Stimulated activated CD4-positive, alpha-beta T cell treated with anti-CD3 and anti-CD28 coated beads, Interleukin-4, amount 100 ng/mL, for 48 hours (primary cell): ENCODE measurements at places on chromosomes 6 and 20.
A peak's percentile ranks its signal among the peaks of the same experiment; 100 is the strongest.

DNA sequence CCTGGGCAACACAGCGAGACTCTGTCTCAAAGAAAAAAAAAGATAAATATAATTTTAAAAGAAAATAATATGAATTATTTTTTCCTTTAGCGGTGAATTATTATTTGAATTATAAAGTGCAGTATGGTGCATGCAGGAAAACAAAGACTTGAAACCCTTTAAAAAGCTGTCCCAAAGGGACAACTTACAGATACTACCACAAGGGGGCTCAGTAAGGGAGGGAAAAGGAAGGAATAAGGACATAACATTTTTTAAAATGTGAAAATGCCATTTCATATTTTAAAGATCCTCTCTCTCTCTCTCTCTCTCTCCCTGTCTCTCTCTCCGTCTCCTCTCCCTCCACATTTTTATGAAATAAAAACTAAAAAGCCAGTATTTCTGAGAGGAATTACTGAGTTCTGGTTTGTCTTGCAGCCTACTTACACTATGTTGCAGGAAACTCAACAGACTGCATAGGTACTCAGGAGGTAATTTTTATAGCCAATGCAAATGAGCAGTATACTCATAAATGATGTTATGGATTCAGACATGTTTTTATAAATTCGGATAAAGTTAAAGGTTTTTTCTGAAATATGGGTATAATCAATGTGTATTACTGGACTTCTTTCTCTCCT is 455.0 kb upstream of the GJE1 start:
- no peak for DNase-seq

DNA sequence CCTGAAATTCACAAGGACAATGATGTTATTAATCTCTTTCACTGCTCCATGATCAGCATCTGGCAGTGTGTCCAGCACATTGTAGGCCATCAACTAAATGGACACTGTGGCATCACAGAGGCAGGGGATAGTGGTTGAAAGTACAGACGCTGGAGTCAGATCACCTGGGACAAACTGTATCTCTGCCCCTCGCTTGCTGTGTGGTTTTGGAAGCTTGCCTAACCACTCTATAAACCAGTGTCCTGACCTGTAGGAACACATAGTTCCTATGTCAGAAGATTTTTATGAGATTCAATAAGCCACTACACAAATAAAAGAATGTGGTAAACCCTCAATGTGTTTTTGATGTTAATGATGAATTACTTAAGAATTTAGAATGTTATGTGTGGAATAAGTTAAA is 219.3 kb upstream of the RNF217 start:
- no peak for DNase-seq

DNA sequence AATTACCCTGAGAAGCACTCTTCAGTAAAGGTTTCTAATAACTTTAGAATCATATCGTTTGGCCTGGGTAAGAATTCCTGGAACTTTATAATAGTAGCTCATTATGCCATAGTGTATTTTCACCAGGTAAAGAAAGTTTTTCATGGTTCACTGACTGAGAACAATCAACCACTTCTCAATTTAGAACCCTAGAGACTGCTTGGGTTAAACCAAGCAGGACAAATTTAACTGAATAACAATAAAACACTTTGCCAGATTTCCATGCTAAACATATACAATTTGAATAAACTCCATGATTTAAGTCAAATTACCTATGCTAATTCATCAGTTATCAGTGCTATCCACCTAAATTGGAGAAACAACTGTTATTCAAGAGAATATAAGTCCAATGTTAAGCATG is 99.4 kb downstream of the PLG start:
- DNase-seq, result no peak

- DNase-seq, result no peak
Measured at GRCh38 chr6:130882370-130882769, 55.2 kb downstream of the SMLR1 start.

GRCh38 chr6:100185615-100186014 is 191.6 kb upstream of the MCHR2 start:
- DNase-seq, result no peak

DNA sequence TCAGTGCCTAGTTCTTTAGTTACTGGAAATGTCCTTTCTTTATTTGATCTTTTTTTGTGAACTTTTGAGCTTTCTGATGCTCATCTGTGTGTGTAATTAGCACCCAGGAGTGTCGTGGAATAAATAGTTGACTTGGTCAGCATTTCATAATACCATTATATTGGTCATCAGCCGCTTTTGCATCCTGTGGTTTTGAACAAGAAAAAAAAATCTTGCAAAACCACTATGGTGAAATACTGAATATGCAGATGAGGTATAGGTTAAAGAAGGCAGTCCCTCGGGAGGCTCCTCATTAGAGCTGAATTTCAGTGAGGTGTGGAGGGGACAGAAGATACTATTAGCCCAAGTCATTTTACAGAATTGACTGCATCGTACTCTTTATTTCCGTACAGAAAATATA is 90.1 kb downstream of the FOXO3 start:
- no peak for DNase-seq

- peak; percentile 17 for DNase-seq
Measured at GRCh38 chr6:15184441-15184861, 61.4 kb upstream of the JARID2 start.

DNA sequence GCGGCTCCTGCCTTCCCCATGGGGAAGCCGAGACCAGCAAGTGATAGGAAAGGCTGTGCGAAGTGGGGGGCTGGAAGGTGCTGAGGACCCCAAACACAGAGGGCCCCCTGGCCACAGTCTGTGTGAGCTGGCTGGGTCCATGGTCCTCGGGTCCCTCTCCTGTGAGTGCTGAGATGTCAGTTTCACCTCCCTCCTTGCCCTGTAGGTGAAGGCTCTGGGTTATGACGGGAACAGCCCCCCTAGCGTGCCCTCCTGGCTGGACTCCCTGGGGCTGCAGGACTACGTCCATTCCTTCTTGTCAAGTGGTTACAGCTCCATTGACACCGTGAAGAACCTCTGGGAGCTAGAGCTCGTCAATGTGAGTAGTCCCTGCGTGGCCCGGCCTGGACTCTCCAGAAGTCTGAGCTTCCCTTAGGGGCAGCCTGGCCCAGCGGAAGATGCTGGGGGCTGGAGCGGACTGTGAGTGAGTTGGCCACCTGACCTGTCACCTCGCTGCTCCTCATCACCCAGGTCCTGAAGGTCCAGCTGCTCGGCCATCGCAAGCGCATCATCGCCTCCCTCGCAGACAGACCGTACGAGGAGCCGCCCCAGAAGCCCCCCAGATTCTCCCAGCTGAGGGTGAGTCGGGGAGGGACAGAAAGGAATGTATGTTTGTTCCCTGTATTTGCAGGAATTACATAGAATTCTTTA is 61.7 kb downstream of the TCP11 start:
- DNase-seq, result no peak

DNA sequence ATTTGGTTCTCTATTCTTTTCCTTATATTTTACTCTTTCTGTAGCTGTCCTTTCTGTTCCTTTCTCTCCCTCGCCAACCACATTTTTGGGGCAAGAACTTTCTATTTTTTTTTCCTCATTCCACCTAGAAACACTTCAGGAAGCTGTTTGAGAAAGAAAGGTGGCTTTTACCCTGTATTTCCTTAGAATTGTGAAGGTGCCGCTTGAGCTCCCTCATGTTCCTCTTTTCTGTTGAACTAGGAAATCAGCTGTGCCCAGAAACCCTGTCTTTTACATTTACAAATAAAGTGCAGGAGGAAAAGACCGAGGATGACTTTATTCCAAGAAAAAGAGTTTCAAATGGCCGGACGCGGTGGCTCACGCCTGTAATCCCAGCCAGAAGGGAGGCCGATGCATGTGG is 38.2 kb downstream of the OR2B2 start:
- no peak for DNase-seq

DNA sequence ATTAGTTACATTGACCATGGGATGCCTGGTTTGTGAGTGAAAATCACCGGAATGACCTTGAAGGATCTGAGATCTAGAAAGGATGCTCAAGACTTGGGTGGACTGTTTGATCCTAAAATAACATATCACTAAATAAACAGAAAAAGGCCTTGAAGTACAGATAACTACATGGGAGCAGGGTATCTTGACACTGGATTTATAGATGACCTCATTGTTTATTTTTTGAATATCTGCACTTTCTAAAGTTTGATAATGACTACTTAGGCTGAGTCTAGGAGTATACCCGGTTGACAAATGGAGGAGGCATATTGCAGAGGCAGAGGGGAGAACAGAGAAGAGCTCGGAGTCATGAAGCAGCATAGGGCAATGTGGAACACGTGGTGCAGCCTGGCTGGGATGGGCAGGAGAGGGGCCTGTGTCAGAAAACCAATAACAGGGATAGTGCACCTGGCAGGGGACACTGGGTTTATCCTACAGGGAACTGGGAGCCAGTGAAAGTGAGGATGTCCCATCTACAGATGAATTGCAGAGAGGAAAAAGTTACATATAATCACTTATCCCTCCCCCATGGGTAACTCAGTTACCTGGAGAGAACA is 50.3 kb downstream of the PLAGL1 start:
- no peak for DNase-seq

DNA sequence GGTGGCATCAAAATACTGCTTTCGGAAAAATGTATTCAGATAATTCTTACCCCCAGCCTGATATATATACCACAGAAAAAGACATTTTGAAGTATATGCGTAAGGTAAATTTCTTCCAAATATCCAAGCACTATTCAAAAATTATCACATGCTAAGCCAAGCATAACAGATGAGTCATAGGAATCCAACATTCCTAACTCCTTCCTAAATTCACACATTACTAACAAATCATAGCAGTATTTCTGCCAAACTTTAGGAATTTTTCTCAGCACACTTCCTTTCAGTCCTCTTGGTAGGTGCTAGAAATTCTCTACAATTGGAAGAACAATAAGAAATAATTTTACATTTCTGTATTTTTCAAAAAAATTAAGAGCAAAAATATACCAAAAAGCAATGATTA is 417.5 kb downstream of the EYS start:
- DNase-seq, result no peak

- no peak for DNase-seq
Measured at GRCh38 chr20:6530779-6531315, 236.6 kb upstream of the BMP2 start.

DNA sequence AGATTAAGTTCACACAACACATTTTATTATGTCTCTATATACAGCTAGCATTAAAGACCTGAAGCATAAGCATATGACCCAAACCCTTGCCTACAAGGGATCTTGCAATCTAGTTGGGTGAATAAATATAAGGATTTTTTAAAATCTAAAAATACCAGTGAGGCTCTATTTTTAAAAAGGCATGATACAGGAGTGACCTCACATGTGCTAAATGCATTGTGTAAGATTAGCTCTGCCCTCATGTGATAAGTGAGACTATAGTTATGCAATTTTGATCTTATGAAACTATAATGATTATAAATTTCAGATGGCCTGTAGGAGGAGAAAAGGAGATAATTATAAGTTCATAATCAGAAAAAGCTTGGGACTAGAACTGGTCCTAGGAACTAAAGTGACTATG is 451.0 kb upstream of the MAN1A1 start:
- no peak for DNase-seq

DNA sequence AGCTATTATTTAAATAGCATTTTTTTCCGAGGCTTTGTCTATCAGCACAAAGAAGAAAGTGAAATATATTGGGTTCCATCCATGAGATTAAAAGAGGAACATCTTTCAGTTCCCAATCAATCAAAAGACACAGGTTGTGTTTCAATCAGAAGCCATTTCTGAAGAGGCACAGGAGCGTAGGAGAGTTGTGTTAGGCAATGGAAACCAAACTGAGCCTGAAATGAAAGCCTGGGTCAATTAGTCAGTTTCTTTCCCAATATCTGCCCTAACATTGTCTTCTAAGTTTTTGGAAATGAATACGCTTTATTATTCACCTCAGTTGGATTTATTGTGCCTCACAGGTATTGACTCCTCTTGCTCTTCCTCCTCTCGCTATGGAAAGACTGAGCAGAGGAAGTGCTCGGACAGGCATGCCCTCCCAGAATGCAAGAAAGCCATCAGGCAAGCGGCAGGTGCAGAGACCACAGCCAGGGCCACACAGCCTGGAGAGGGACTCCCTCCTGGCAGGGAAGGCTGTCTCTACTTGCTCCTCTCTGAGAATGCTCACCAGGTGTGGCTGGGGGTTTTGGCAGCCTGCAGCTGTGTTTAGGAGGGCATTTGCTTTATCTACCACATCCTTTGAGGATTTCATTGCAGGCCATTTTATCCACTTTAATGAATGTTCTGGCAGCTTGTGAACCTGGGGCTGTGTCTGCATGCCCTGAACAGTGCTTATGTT is 100.8 kb upstream of the NEDD9 start:
- DNase-seq, result no peak

DNA sequence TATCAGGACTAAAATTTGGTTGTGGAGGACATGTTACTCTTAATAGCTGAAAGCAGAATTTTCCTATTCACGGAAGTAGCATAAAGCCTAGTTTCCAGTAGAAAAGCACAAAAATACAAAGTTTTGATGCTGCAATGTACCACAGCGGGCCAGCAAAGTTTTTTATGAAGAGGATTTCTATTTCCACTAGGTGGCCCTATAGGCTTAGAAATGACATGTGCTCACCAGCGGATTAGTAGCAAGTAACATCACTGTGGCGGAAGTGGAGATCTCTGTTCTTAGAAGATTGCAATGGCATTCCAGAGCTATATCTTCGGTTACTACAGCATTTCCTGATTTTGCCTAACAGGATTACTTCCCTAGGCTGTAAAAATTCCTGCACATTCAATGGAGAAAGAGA is 1219.0 kb upstream of the EYS start:
- DNase-seq, result no peak

DNA sequence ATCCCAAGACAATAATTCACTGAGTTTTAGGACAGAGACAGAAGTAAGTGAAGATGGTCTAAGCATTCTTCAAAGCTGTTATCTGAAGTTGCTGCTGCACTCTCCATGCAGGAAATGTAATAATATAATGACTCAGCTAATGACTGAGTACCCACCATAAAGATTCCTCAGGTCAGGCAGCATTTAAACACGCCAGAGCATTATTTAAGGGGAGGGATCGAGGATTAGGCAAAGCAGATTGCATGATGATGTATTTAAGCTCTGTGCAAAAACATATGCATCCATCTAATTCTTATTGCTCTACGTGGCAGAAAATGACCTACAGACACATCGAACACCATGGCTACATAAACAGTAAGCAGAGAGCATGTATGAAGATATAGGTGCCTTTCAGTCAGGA is 216.4 kb downstream of the UNC5CL start:
- no peak for DNase-seq

DNA sequence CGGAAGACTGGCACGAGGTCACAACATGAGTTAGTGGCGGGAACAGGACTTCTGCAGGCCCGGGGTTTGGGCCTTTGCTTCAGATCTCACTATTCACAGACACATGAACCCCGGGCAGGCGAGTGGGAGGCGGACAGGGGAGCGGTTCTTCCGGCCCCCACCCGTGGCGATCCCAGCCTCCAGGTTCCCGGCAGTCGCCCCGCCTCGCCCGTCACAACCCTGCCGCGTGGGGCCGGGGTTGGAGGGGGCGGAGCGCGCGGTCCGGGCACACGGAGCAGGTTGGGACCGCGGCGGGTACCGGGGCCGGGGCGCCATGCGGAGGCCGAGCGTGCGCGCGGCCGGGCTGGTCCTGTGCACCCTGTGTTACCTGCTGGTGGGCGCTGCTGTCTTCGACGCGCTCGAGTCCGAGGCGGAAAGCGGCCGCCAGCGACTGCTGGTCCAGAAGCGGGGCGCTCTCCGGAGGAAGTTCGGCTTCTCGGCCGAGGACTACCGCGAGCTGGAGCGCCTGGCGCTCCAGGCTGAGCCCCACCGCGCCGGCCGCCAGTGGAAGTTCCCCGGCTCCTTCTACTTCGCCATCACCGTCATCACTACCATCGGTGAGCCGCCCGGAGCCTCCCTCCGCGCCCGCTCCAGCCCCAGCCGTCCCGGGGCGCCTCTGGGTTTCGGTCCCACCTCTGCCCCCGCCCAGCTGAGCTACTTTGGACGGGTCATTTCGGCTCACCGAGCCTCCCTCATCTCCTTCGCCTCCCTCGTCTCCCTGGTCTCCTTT is at the start of gene KCNK15:
Gene KCNK15, plus strand, starts transcription at position 268 of the 769 bp plus-strand sequence. Its CDS starts 46 bp downstream, at position 314.
- DNase-seq, result no peak

- no peak for DNase-seq
Measured at GRCh38 chr20:38350879-38351775, 4.8 kb downstream of the LBP start.
